NCI-H2081 treated with DMSO at 0.1 percent for 48 hours (cell line): ENCODE measurements at places on chromosomes 12 and 14.

- DNase-seq = no peak
Observed at GRCh38 chr12:120653611-120654010, 13.2 kb downstream of the CABP1 start.

GRCh38 chr12:11746024-11746771 is 96.7 kb downstream of the ETV6 start:
- no peak for DNase-seq

- DNase-seq = no peak
Observed at GRCh38 chr14:100384819-100385813, 62.0 kb downstream of the SLC25A47 start.

DNA sequence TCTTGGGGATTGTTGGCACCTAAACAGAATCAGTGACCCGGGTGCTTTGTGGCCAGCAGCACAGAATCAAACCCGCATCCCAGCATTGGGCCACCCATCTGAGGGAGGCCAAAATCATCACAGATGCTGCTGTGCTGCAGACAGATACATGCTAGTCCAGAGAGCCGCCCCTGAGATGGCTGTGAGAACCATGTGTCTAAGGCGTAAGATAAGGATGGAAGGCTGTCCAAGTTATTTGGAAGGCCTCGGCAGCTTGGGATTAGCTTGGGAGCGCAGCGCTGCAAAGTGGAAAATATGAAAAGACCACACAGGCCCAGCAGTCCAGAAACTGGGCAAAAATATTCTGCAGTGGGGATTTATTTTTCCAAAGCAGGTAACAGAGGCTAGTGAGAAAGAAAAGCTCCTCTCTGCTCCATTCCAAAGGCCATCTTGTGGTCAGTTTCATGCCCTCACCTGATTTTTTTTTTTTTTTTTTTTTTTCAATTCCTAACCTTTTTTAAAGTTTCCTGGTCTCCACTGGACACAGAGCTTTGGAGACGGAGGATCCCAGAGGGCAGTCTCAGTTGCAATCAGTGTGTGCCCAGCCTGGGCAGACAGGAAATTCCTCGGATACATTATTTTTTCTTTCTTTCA is 178.9 kb upstream of the BCL2L14 start:
- DNase-seq = no peak

DNA sequence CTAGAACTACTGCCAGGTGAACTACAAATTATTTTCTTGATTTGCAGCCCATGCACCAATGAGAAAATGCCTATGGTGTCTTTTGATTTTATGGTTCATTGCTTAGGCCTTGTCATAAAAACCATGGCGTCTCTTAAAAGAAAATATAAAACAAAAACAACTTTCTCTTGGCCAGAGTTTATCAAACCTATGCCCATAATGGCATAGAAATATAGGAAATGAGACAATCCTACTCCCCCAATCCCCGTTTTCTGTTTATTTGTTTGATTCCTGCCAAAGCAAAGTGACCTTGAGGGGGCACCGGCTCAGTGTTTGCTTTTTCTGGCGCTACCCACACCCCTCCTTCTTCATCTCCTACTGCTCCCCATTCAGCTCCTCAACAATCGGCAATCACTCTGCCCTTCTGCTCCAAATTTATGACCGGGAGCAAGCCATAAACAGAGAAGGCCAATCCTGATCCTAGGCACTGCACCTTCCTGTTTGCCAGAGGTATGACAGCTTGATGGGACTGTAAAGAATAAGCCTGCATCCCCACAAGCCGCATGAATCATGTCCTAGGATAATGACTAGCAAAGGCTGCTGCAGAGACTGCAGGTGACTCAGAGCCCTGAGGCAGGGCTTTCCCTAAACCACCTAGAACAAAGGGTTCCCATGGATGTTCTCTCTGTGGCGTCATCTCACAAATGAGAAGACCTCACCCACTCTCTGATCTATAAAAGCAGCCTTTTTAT is 874.9 kb downstream of the NRXN3 start:
- DNase-seq = peak; percentile 79

DNA sequence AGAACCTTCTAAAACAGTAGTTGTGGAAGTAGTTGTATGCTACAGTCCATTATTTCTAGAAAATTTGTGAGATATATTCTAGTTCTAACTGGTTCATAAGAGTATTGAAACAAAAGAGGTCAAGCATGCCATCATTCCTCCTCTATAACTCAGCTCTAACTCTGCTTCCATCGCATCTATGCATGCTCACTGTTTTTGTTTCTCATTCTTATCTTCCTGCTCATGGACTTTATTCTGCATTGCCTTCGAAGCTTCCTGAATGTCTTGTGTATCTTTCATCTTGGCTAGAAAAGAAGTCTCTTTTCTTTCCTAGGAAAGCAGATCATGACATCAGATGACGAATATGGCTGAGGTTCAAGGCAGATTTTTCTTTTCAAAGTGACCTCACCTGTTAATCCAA is 402 bp downstream of the LMNTD1 start:
- DNase-seq = no peak

DNA sequence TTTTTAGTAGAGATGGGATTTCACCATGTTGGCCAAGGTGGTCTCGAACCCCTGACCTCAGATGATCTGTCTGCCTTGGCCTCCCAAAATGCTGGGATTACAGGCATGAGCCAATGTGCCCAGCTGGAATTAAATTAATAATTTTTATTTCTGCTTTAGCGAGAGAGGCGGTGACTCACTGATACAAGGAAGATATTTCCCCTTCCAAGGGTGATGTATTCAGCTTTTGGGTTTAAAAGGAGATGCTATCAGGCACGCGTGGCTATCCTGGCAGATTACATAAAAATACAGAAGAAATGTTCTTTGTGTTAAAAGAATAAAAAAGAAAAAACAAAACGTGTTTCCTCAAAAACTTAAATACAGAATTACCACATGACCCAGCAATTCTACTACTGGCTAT is 12.4 kb upstream of the P2RX7 start:
- no peak for DNase-seq

GRCh38 chr12:42420395-42420794 is 94.4 kb downstream of the PPHLN1 start:
- no peak for DNase-seq

GRCh38 chr12:74401966-74402365 is 135.7 kb upstream of the ATXN7L3B start:
- DNase-seq = no peak

DNA sequence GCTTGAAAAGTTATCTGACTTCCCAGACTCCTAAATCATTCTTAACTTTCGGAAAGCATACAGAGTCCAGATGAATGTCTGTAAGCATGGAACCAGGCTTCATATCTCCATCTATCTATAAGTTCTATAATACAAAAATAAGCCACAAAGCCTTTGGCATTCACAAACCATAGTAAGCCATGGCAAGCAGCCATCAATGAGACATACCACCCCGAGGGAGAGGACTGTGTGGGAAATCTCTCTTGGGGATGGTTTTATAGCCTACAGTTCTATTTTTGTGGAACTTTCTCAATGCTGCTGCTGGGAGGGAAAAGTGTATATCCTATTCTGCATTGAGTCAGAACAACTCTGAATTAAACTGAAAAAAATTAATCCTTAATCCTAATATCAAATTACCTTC is 20.4 kb downstream of the EGLN3 start:
- no peak for DNase-seq

GRCh38 chr12:80602455-80602854 is 105.0 kb upstream of the MYF6 start:
- no peak for DNase-seq

GRCh38 chr14:94089479-94089878 is 8.4 kb downstream of the IFI27L1 start:
- no peak for DNase-seq

- DNase-seq = no peak
Observed at GRCh38 chr12:130719263-130719859, 3.3 kb upstream of the RIMBP2 start.

DNA sequence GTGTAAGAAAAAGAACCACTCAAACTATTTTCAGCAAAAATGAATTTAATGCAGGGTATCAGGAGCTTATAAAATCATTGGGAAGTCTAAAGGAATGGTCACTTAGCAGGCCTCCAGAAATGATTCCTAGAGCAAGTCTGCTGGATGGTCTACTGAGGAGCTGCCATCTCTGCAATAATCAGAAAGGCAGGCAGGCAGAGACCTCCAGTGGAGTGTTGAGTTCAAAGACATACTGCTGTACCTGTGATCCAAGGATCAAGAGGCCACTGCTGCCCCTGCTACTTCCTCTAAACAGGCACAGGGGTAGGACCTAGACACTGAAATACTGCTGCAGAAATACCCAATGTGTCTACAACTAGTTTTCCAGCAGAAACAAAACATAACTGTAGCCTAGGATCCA is 14.5 kb upstream of the KICS2 start:
- no peak for DNase-seq
